Fibroblast of lung (primary cell): ENCODE measurements at places on chromosomes 13 and 19. TPM values are rescaled to one million over a fixed set of nuclear protein-coding genes. Genes with fewer than 3 reads are reported as not detected.

The PCDH9 gene
- 0.67 and 2.0 TPM in 2 replicates for polyA plus RNA-seq

The CYP4F11 gene
- polyA plus RNA-seq, result not detected in 2 replicates

The ZNF382 gene
- polyA plus RNA-seq, result 0.77 and 1.0 TPM in 2 replicates

The STOML3 gene
- polyA plus RNA-seq, result not detected in 2 replicates

The ZSCAN4 gene
- not detected in 2 replicates for polyA plus RNA-seq

The RASAL3 gene
- polyA plus RNA-seq, result 0.01 TPM in 1 of 2 replicates, not detected in the other

The ZNF536 gene
- 0.16 TPM in 1 of 2 replicates, not detected in the other for polyA plus RNA-seq

The ZNF154 gene
- 1.8 and 2.7 TPM in 2 replicates for polyA plus RNA-seq

The CA11 gene
- polyA plus RNA-seq, result 1.5 and 1.7 TPM in 2 replicates

The ZNF85 gene
- 5.1 and 7.0 TPM in 2 replicates for polyA plus RNA-seq

The CYP2F1 gene
- polyA plus RNA-seq, result not detected in 2 replicates

The ZNF714 gene
- polyA plus RNA-seq, result 5.6 and 7.2 TPM in 2 replicates

The C5AR2 gene
- 0.02 and 0.08 TPM in 2 replicates for polyA plus RNA-seq

The TINCR gene
- polyA plus RNA-seq, result 0.02 and 0.06 TPM in 2 replicates

The SLC8A2 gene
- not detected in 2 replicates for polyA plus RNA-seq

The CFAP97D2 gene
- not detected in 2 replicates for polyA plus RNA-seq

The CNN1 gene
- polyA plus RNA-seq, result 24.0 and 83.9 TPM in 2 replicates

The TMEM86B gene
- polyA plus RNA-seq, result 0.34 and 0.62 TPM in 2 replicates

The INSR gene
- polyA plus RNA-seq, result 2.3 and 3.7 TPM in 2 replicates

The RINL gene
- 0.59 and 0.86 TPM in 2 replicates for polyA plus RNA-seq

The NLRP5 gene
- polyA plus RNA-seq, result not detected in 2 replicates

The SIAH3 gene
- polyA plus RNA-seq, result not detected in 2 replicates

The ERFL gene
- polyA plus RNA-seq, result 0.03 TPM in 1 of 2 replicates, not detected in the other

The TJP3 gene
- polyA plus RNA-seq, result not detected in 2 replicates

The SERTM1 gene
- polyA plus RNA-seq, result not detected in 2 replicates

The CYSLTR2 gene
- polyA plus RNA-seq, result 0.03 TPM in 1 of 2 replicates, not detected in the other

The SOX21 gene
- not detected in 2 replicates for polyA plus RNA-seq
